ENCODE measurements at places on chromosomes 4 and X.

DNA sequence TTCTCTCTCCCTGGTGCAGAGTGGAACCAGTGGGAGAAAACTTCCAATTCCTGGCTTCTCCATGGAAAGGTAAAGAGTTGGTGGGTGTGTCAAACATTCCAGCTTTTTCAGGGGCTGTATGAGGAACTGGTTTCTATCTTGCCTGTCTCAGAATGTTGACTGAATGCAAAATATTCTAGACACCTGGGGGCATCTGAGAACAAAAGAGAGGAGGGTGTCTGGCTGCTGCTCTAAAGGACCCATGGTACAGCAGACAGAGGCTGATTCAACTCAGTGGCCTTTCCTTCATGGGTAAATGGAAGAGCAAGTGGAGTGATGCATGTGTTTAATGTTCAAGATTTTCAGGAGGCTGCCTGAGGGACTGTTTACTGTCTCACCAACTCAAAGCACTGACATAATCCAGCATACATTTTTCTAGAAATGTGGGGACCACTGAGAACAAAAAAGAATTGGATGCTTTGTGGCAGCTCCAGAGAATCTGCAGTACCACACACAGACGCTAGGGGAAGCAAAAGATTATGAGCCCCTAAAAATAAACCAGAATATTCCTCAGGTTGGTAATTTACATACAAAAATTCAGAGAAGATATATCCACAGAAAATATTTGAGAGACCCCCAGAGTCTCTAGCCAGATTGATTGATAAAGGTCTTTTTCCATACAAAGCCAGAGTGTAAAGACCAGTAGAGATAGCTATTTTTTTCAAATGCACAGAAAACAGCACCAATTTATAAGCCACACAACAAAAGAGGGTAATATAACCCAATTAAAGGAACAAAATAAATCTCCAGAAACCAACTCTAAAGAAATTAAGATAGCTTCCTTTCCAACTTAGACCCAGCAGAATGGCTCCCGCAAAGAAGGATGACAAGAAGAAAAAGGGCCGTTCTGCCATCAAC lies 48.0 kb upstream of the STARD8 start:
- DNase-seq, result no peak

- no peak for DNase-seq
These were observed 283.9 kb downstream of the ANKRD50 start for GRCh38 chr4:124428648-124429047.

- no peak for DNase-seq
These were observed 50.2 kb downstream of the WDR44 start for GRCh38 chrX:118396113-118396512.

DNA sequence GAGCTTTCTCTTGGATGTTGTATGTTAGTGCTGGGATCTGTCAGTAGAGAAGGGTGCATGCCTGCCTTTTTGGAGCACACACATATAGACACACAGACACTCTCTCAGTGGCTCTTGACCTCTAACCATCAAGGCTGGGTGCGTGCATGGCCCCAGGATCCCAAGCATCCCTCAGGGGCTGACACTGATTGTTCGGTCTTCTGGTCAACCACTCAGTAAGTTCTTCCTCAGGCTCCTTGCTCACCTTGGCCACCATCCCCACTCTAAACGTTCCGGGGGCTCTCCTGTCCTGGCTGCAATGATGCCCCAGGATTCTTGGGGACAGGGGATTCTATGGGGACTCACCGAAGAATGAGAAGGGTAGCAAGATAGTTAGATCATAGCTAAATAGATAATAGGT lies 179.6 kb downstream of the SHOX start:
- no peak for DNase-seq

DNA sequence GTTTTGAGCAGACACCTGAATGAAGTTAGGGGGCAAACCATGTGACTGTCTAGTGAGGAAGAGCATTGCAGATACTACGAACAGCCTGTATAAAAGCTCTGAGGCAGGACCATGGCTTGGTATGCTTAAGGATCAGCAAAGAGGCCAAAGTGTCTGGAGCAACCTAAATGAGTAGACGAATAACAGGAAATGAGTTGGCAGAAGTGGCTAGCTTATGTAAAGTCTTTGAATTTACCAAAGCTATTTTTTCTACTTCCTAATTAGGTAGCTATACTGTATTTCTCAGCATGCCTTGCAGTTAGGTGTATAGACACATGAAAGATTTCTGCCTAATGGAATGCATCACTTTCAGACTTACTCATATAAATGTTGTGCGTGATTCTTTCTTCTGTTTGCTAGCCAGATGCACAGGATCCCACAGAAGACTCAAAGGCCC lies 9.3 kb upstream of the GPRIN3 start:
- DNase-seq, result no peak

DNA sequence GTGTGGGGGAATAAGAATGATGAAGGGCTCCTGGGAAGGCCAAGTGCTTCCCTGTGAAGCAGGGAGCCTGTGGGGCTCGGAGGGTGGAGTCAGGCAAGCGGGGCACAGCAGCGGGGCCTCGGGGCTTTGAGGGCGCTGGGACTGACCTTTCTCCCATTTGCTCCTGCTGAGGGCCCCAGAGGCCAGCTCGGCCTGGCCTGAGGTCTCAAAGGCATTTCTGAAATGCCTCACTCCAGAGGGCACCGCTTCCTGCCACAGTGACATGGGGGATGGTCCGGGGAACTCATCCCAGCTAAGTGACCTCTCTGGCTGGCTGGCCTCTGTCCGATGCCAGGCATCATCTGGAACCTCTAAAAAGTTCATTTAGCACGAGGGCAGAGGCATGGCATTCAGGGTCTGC lies 98.8 kb upstream of the STX18 start:
- no peak for DNase-seq

DNA sequence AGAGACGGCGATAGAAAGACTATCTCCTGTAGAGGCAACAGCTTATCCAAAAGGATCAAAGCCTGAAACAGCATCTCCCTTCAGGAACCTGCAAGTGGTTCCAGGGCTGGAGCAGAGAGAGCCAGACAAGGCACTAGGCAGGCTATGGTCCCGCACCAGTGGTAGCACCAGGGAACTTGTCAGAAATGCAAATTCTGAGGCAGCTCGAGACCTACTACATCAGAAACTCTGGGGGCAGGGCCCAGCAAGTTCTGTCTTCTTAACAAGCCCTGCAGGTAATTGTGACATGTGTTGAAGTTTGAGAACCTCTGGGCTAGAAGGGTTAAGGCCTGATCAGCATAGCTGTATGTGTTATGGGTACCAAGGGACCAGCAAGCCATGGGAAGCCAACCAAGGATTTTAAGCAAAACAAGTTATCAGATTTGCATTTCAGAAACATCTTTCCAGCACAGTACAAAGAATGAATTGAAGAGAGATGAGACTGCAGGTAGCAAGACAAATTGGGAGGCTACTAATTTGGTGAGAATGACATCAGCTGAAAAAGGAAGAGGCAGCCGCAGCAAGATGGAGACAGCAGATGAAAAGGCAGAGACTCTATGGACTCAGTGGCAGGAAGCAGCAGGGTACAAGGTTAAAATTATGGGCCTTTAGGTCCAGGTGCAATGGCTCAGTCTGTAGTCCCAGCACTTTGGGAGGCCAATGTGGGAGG lies 139.7 kb downstream of the TSPAN5 start:
- DNase-seq, result no peak

DNA sequence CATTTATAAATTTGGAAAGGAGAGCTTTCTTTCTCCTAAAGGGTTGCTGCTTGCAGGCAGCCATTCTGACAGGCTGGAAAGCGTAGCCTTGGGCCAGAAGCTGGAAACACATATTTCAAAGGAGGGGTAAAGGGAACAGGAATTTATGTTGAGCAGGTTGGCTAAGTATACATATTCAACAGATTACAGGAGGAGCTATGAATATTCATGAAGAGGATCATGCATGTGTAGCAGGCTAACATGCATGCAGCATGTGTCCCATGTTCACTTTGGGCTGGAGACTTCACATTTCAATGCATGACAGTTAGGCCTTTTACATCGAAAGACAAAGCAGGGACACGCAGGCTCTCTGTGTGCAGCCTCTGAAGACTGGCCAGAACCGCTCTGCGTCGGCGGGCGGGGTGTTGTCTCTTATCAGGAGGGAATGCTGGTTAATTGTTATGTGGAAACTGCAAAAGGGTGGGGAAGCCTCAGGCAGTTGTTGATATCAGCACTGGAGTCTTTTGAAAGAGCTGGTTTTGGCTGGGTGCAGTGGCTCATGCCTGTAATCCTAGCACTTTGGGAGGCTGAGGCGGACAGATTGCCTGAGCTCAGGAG lies 31.5 kb downstream of the CASP3 start:
- no peak for DNase-seq

DNA sequence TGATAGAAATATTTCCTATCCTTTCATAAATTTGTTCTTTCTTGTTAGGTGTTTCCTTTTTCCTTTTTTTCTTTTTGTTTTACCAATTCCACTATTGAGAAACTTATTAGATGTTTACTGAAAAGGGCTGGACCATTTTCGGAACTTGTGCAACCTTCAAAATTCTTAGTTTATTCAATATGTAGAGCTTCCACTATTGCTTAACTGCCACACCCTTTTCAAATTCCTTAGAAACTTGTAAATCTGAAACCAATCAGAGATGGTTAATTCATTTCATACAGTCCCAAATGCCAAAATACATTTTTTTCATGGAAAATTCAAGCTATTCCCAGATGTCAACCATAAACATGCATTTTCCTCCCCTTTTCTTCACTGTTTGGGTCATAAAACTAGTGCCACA lies 66.1 kb upstream of the SLC39A8 start:
- no peak for DNase-seq

DNA sequence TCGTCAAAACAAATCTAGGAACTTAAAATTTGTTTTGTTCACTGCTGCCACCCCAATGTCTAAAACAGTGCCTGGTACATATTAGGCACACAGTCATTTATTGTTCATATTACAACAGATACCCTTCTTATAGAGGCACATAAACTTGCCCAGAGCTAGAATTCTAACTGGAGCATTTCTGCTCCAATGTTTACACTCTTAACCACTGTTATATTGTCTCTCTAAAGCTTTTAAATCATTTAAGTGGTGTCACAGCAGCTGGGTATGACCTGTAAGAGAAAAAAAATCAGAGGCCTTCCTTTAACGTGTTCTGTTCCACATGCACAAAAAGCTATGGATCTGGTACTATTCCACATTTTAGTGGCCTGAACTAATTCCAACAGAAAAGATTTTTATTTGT lies 3.0 kb downstream of the UBE2D3 start:
- DNase-seq, result no peak

DNA sequence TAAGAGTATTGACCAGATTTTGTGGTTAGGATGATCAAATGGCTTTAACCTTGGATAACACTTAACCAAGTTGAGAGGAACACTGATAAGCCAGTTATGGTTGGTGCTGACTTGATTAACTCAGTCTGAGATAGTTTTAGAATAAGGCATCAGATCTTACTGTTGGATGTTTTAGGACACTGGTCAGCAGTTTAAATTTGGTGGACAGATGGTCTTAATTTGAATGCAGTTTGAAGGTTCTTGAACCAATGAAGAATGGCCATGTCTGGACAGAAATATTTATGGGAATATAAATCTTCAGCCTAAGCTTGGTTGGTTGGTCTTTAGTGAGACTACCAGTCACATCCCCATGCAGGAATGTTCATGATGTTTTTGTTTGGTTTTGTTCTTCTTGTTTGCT lies 2.6 kb upstream of the GIMD1 start:
- DNase-seq, result no peak

- no peak for DNase-seq
These were observed 1.4 kb downstream of the RBMX start for GRCh38 chrX:136879001-136879687.

GRCh38 chr4:175418516-175418915 lies 393.5 kb downstream of the GPM6A start:
- no peak for DNase-seq

DNA sequence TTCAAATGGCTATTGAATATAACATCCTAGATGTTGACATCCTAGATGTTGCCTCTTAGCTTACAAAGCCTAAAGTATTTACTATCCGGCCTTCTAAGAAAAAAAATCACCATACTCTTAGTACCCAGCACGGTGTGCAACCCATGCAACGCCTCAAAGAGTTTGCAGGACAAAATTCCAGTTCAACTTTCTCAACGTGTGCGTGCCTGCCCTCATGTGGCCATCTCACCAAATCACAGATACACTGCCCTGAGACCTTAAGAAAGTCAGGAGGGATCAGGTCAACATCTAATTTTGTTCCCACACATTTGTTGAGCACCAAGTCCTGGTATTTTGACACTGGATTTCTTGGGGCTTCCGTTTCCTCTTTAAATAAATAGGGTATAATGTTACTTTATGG lies 68.3 kb downstream of the CRMP1 start:
- no peak for DNase-seq

DNA sequence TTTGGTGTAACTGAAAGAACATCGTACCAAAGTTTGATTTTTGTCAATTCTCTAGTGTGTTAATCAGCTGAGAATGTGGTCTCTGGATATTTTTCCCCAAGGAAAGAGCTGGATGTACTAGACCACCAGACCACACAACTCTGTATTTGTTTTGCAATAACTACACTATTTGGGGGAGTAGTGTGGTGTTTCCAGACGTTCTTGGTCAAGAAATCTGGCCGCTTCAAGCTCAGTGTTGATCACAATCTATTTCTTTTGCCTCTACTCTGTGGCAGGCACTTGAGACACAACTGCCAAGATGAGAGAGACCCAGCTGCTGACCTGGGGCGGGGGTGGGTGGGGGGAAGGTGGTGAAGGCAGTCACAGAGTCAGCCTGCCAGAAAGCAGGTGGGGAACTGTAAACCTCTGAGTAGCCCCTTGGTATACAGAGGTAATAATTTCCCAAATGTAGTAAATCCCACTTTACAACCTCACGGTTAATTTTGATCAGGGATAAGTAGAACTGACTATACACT lies 30.6 kb downstream of the PTTG2 start:
- DNase-seq, result no peak

DNA sequence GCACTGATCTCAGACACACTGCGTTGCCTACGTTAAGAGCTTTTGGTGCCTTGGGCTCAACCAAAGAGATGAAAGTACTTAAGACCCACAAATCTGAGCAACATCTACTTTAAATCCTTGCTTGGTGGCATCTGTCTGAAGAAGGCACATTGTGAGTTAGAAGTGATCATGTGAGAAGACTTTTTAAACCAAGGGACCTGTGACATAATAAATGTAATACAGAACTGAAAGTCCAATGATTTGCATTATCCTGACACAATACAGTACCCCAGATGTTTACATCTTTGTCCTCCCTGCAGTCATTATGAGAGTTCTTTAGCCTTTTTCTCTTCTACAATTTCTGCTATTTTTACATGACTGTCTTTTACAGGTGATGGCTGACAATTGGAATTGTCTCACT lies 96.7 kb upstream of the FTHL17 start:
- DNase-seq, result no peak

- DNase-seq, result no peak
These were observed 46.9 kb upstream of the TAB3 start for GRCh38 chrX:30935985-30936384.

- no peak for DNase-seq
These were observed 1.8 kb downstream of the CCNI start for GRCh38 chr4:77073981-77074380.

- no peak for DNase-seq
These were observed 77.4 kb downstream of the ANAPC4 start for GRCh38 chr4:25454476-25454875.

- peak; percentile 47 for DNase-seq
These were observed 40.0 kb upstream of the IRF2 start for GRCh38 chr4:184514121-184514988.
